Pulmonary artery endothelial cell (primary cell): ENCODE measurements at places on chromosomes 2 and 18. TPM values are rescaled to one million over a fixed set of nuclear protein-coding genes. Genes with fewer than 3 reads are reported as not detected.
A peak's percentile ranks its signal among the peaks of the same experiment; 100 is the strongest.

Gene HOXD13
- total RNA-seq, result not detected in 2 replicates

GRCh38 chr2:102235042-102235473 lies 48.2 kb downstream of the IL1RL2 start:
- no peak for DNase-seq

DNA sequence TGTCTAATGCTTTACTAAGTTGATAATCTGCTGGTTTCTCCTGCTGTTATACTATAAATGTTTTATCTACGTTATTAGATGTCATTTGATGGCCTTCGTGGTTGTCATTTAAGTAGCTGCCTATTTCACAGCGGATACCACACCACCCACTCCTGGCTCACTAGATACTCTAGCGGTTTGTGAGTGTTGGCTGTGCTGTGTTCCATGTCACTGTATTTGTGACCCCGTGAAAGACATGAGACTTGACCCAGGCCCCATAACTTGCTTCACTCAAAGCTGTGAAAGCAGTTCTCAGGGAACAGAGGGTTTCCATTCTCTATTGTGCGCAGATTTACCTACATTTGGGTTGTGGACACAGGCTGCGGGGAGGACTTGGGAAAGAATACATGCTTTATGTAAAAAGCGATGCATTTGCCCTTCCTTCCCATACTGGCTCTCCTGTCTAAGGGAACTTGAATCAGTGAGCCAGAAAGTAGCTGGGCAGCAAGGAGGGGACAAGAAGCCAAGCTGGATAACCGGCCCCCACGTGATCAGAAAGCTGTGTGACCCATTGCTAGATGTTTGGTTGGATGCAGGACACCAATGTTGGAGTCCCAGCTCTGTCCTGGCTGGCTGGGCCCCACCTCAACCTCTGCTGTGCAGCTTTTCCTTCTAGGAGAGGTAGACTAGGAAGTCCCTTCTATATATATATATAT lies 52.2 kb downstream of the PLB1 start:
- DNase-seq, result no peak

DNA sequence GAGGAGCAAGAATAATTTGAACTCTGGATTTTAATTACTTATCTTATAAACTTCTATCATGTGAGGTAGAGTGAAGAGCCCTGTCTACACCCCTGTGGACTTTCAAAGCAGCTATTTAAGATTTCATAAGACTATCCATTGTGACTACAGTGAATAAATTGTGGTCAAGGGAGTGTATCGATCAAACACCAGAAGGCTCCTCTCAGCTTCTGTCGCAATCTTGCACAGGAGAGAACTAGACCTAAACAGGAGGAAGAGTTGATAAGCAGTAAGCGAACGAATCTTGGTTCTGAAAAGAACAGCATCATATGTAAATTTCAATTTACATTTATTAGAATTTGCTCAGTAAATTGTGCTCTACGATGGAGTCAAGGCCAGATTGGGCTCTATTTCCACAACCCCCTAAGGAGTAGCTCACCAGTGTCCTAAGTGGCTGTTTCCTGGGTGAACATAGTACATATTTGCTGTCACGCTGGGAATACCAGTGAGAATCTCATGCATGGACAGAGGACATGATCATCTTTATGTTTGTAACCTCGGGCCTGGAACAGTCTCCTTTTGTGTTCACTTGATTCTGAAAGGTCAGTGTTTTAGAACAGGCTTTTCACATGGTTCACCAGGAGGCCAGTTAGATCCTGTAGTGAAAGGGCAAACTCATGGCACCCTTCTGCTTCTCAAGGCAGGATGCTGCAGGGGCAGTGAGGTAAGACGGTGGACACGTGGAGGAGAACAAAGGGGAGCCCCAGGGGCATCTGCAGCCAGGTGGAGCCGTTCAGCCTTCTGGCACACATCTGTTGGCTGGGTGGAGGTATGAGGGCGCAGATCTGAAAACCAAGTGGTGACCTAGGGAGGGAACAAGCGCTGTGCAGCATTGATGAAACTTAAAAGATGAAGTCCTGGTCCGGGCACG lies 33.3 kb downstream of the NPAS2 start:
- DNase-seq, result no peak

Gene DLX2
- total RNA-seq, result not detected in 2 replicates

Gene RAB11FIP5
- total RNA-seq, result 47.2 and 50.2 TPM in 2 replicates

DNA sequence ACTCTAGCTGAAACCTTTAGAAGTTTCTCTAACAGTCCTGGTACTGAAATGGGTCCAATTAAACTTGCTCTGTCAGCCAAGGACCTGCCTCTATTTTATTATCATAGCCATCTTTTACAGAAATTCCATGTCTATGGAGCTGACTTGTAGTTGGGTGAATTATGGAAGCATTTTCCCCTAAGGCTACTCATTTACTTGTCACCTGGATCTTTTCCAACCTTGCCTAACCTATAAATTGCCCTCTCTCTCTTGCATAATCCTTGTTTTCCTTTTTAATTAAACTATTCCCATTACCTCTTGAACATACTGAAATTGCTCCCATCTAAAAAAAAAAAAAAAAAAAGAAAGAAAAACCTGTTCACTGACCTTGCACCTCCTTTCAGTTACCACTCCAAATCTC lies 74.6 kb upstream of the DOK6 start:
- no peak for DNase-seq

- no peak for DNase-seq
Observed at GRCh38 chr2:120461092-120461491, 115.2 kb downstream of the INHBB start.

Gene PLEK
- 0.07 and 0.11 TPM in 2 replicates for total RNA-seq

GRCh38 chr18:38923126-38923525 lies 1357.5 kb upstream of the CELF4 start:
- DNase-seq, result no peak

- DNase-seq, result no peak
Observed at GRCh38 chr2:199693861-199694260, 157.1 kb downstream of the FTCDNL1 start.

Gene BCL2L11
- total RNA-seq, result 8.0 and 9.2 TPM in 2 replicates

- no peak for DNase-seq
Observed at GRCh38 chr18:58615140-58616132, 13.5 kb downstream of the ALPK2 start.

- no peak for DNase-seq
Observed at GRCh38 chr18:74940856-74941255, 268.1 kb downstream of the PTGR3 start.

DNA sequence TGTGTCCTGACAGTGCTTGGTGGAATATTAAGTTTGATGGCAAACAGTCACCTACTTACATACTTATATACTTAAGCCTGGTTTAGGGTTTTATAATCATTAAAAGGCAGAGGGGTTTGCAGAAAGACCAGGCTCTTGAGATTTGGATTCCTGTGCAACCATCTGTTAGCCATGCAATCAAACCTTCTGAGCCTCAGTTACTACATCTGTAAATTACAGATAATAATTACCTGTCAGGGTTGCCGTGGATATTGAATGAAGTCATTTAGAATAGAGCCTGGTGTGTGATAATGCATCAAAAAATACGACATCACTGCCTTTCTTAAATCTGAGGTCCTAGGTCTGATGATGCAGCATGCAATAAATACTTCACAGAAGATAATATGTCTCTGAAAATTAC lies 152.9 kb downstream of the ARHGAP28 start:
- no peak for DNase-seq

Gene TEKT4
- not detected in 2 replicates for total RNA-seq

- DNase-seq, result no peak
Observed at GRCh38 chr2:102025016-102025501, 33.3 kb downstream of the IL1R2 start.

GRCh38 chr2:169743549-169743948 lies 9.9 kb downstream of the KLHL23 start:
- no peak for DNase-seq

GRCh38 chr18:64851726-64852125 lies 702.8 kb upstream of the LINC00305 start:
- no peak for DNase-seq

DNA sequence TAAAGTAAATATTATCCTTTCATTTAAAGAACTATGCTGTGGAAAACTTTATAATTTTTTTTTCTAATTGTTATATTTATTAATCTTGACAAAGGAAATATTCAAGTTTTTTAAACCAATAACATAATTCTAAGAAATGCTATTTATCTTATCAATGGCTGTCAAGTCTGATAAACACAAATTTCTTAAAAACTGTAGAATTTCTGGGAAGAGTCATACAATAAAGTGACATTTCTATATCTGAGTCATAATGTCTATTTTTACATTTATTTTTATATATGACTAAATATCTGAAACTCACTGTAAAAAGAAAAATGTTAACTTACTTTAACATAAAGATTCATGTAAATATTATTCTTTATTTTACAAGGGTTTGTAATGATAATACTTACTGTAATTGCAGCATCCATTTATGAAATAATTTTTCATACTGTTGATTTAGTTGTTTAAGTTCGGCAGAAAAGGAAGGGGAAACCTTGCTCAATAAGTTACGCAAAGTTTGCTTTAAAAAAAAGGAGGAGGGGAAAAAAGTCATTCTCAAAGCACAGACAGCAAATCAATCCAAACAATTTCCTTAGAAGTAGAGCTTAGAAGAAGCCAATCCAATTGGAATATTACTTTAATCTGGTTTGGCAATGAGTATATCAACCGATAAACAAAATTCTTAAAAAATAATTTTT lies 32.4 kb downstream of the ORC2 start:
- DNase-seq, result no peak

DNA sequence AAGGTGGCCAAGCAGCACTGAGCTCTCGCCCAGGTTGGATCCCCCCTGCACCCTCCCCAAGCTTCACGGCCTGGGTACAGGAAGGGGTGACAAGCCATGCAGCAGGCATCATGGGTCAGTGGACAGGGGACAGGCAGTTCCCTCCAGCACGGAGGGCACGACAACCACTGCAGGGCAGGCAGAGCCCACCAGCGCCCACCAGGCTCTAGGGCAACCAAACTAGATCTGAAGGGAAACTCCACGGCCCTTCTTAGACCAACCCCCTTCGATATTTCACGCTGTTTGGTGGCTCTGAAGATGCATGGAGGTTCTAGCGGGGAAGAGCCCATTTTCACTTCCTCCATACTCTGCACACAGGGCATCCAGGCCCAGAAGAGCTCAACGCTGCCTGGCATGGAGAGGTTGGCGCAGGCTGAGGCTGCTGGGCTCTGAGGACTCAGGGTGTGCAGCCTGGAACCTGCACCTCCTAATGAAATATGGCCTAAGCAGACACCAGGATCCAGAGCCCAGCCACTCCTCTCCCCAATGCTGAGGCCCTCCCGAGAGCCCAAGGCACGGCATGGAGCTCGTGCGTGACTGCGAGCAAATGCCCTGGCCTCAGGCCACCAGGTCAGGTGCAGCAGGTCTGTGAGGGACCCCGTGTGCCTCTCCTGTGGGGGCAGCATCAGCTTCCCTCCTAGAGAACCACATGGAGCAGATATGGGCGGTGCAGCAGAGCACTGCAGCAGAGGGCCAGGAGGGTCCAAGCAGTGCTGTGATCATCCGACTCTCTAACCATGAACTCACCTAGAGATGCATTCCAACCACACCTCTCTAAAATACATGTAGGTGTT lies 8.7 kb upstream of the MTERF4 start:
- DNase-seq, result no peak

DNA sequence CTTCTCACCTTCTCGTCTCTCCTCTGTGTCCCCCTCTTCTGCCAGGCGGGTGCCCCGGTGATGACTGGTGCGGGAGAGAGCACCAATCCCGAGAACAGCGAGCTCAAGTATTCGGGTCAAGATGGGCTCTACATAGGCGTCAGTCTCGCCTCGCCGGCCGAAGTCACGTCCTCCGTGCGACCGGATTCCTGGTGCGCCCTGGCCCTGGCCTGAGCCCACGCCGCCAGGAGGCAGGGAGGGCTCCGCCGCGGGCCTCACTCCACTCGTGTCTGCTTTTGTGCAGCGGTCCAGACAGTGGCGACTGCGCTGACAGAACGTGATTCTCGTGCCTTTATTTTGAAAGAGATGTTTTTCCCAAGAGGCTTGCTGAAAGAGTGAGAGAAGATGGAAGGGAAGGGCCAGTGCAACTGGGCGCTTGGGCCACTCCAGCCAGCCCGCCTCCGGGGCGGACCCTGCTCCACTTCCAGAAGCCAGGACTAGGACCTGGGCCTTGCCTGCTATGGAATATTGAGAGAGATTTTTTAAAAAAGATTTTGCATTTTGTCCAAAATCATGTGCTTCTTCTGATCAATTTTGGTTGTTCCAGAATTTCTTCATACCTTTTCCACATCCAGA lies 31.3 kb downstream of the GATA6 start:
- DNase-seq, result no peak

Gene OTOS
- not detected in 2 replicates for total RNA-seq

DNA sequence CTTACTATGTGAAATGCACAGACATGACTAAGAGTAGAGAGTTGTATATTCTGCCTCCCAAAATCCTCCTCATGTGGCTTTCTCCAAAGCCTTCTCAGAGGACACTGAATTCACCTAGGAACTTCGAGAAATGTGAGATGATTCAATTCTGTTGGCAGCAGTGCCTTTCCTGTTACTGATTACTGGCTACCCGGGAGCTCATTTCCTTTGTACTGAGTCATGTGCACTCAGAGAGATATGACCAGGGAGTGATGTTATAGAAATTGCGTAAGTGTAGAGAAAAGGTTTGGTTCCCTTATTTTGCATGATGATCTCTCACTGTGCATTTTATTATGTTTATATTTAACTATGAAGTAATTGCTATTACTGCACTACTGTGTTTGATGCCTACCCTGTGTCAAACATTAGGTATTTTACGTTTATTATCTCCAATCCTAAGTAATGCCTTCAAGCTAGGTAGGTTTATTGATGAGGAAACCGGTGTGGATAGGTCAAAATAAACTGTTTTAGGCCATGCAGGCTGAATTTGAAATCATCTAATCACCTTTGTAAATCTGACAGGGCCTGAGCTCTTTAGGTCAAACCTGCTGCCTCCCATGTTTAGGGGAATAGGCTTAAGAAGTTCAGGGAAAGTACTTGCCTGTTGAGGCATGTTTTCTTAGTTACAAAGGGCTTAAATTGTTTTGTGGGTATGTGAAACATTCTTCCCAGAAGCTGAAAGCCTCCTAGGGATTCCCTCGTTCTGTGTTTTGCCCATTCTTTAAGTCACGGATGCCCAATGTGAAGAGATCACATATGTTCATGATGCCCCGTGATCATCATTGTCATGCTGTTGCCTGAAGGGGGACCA lies 86.8 kb downstream of the FMNL2 start:
- peak; percentile 90 for DNase-seq

- DNase-seq, result no peak
Observed at GRCh38 chr2:104871972-104872865, 18.3 kb downstream of the POU3F3 start.

- DNase-seq, result no peak
Observed at GRCh38 chr2:203835420-203835819, 32.2 kb upstream of the CTLA4 start.

Gene EFR3B
- total RNA-seq, result 0.28 and 0.40 TPM in 2 replicates

DNA sequence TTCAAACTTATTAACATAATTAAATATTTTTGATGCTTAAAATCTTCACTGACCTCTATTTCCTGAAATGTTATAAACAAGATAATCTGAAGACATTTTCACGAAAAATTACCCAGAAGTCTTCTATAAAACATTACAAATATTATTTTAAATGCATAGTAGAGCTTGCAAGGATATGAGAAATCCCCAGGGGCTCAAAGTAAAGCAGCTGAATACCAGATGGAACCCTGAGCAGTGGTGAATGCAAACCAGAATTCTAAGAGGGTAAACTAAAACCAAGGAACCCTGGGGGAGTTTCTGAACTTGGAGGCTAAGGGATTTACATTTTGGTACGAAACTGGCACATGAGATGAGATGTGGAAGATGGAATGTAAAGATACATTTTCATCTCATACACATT lies 83.6 kb downstream of the FSHR start:
- DNase-seq, result no peak

Gene CD8A
- total RNA-seq, result not detected in 2 replicates
